ENCODE measurements at places on chromosomes 5 and 9.
A peak's percentile ranks its signal among the peaks of the same experiment; 100 is the strongest.

GRCh38 chr9:89410641-89411350 lies 87.1 kb downstream of the SEMA4D start:
- DNase-seq = peak; percentile 55

DNA sequence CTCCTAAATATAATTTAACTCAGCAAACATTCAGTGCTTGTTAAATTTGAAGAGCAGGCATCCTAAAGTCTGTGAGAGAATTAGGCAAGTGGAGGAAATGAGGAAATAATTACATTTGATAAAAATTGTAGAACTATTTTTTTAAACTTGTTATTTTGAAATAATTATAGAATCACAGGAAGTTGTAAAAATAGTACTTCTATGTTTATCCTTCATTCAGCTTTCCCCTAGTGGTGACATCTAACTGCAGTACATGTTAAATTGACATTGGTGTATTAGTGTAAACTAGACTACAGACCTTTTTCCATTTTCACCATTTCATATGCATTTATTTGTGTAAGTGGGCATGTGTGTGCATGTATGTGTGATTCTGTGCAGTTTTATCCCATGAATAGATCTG lies 51.6 kb downstream of the F2RL2 start:
- no peak for DNase-seq

DNA sequence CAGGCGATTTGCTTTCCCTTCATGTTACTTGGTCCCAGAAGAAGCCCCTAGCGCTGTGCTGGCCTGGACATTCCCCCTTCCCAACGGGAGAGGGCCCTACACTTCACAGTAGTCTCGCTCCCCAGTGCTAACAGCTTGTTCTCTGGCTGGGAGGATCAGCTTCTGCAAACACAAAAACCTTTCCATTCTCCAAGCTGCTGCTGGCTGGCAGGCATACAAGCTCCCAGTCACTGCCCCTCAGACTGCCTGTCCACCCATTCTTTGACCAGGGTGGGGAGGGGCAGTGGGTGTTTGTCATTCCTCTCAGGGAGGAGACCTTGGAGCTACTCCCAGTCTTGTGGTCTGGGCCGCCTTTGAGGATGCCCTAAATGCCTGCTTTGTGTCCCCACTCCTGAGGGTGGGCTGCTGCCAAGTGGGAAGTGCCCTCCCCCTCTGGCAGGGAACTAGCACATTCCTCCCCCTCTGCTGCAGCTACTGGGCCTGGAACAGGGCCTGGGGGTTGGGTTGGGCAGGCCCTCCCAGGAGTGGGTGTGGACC lies 20.8 kb downstream of the ENHO start:
- no peak for DNase-seq

DNA sequence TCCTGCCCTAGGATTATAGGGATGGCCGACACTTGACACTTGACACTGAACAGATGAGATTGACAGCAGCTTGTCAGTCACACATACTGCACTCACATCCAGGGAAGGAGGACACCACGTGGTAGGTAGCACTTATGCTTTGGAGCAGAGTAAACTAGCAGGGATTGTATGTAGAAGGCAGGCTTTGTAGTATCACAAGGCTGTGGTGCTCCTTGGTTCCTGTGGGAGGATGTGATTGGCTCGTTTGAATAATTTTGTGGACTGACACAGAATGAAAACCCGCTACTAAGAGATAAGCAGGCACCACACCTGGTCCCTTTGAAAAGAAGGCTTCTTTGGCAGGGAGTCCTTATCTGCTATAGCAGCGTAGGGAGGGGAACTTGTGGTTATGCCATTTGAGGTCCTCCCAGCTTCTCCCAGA lies 63.6 kb upstream of the IL12B start:
- no peak for DNase-seq

- DNase-seq = no peak
Observed at GRCh38 chr5:176890455-176891330, 8.5 kb downstream of the HK3 start.

GRCh38 chr9:5643005-5643624 lies 14.2 kb downstream of the RIC1 start:
- DNase-seq = no peak

- DNase-seq = no peak
Observed at GRCh38 chr9:122940454-122940748, 419 bp upstream of the RABGAP1 start.

DNA sequence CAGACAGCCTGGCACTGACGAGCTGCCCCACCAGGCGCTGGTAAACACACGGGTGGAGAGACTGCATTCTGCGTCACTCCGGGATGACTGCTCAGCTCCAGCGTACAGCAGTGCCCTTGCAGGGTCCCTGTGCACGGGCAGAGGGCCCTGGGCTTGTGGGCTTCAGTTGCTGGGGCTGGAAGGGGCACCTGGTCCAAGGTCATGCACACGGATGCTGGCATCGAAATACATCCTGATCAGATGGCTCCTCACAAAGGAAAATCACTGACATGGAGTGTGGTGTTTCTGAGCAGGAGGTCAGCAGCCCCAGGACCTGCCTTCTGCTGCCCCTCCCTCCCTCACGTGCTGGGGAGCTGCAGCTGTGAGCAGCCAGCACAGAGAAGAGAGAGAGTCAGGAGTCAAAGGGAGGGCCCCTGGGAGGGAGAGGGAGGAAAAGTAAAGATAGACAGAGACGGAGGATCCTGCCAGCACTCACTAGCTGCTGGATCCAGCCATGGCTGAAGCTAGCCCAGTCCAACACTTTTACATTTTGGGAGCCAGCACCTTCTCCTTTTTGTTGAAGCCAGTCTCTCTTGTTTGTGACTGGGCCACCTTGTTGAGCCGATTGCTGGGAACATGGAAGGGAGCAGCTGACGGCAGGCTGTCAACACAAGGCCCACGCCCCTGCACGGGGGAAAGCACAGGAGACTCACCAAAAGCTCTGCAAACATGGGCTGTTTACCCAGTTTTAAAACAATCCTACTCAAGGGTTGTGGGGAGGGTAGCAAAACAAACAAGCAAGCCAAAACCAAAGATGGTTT lies 166.5 kb upstream of the PHYKPL start:
- DNase-seq = no peak

DNA sequence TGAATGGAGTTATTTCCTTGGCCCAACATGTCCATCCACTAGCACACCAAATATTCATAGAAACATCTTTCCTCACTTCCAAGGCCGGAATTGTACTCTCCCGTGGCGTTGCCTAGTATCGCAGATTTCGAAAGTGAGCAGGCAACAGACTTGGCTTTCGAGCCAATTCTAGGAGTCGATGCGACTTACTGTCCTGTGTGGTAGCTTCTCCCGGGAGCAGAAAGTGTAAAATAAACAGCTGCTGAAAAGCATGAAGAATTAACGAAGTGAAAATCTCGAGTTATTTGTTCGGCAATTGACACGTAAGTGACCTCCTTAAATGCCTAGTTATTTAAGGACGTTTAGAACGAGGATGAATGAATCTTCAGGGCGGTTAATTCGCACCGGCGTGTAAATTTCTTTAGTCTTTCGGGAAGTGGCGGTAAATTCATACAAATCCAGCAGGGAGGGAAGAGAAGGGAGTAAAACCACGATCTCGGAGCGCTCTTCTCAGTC lies 449 bp upstream of the PCSK5 start:
- no peak for DNase-seq

GRCh38 chr5:17477573-17478265 lies 20.3 kb upstream of the TAF11L2 start:
- no peak for DNase-seq

- DNase-seq = no peak
Observed at GRCh38 chr5:176319827-176320554, 41.6 kb downstream of the KIAA1191 start.

DNA sequence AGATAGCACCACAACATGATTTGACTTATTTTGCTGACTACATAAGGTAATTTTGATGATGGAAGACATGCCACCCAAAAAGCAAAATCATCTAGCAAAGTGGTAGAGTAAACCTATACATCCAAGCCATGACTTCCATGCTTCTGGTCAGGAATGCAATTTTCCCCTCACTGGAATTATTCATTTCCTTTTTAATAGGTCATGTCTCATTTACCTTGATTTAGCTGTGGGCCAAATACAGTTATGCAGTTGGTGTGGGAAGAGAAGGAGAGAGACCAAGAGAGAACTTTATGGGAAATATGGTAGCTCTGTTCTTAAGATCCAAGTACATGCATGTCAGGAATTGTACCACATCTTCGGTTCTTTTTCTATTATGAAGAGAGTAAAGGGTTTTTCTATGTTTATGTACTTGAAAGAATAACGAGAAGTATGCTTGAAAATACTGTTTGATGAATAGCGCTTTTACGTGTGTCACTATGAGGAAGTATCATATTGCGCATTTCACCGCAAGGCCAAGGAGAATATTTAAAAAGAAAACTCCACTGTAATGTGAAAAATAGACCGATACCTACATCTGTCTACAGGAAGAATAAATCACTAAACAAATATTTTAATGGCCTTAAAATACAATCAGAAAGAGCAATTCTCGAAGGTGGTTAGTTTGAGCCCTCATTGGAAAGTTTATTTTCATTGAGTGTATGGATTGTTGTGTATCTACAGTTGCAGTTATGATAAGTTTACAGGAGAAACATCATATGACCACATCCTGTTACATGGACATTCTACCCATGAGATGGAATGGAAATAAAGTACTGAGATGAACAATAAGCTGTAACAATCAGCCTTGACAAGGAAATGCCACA lies 134.0 kb downstream of the FOXD1 start:
- DNase-seq = no peak
